ENCODE measurements at places on chromosomes 5 and 9.

DNA sequence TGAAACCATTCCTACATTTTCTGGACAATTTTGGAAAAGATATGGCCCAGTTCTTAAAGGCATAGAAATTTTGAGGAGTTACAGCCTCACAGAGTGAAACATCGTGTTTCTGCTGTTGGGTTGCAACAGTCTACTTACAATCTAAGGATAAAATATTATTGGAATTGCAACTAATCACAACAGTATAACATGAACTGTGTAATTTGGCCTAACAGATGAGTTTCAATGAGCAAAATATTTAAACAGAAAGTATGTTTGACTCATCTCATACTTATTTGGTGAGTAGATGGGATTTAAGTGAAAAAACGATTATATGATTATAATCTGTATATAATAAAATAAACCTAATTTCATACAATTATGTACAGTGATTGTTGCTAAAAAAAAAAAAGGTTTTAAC lies 1061.8 kb downstream of the CDH12 start:
- no peak for DNase-seq

- DNase-seq = no peak
These were observed 350.5 kb downstream of the SPOCK1 start for GRCh38 chr5:137148655-137149054.

DNA sequence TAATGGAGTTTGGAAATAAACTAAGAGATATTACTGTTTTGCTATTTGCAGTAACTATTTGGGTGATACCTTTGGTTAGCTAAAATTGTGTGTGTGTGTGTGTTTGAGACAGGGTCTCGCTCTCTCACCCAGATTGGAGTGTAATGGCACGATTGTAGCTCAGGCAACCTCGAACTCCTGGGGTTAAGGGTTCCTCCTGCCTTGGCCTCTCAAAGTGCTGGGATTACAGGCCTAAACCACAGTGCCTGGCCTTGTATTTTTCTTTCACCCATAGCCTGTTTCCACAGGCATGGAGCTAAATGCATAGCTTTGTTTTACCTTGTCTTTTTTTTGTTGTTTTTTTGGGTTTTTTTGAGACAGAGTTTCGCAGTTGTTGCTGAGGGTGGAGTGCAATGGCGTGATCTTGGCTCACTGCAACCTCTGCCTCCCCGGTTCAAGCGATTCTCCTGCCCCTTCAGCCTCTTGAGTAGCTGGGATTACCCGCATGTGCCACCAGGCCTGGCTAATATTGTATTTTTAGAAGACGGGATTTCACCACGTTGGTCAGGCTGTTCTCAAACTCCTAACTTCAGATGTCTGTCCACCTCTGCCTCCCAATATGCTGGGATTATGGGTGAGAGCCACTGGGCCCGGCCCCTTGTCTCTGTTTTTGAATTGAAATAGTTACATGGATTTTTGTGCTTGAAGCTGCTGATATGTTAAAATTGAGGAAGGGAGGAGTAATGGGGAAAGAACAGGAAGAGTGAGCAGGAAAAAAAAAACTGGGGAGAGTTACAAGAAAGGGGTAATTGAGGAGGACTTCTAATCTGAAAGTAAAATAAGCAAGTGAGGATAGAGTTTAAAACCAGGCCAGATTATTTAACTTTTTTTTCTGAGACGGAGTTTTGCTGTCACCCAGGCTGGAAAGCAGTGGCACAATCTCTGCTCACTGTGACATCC lies 5.7 kb downstream of the GPBP1 start:
- no peak for DNase-seq

DNA sequence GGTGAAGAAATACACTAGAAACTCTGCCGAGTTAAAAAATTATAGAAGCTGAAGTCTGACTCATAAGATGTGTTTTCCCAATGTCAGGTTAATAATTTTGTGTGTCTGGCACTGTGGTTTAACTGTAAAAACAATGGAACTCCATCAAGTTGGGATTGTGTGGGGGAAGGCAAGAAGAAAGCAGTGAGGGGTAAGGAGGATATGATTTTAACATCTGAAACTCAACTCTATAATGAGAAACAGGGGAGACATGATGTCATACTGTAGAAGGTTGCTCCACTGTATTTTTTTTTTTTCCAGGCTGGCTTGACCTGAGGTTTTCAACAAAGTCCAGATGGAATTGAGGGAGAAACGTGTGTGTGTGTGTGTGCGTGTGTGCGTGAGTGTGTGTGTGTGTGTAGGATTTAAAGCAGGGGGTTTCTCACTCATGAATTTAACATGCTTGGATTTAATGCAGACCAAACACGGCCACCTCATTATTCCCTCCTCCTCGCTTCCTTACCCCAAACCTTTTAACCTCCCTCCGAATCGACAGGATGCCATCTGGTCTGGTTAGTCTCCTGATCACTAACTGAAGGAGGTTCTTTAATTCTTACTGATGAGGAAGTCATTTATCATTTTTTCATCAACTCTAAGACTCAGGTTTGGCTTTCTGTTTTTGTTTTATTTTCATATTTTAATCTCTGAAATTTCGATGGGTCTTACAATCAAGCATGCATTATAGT lies 140.2 kb upstream of the LPAR1 start:
- no peak for DNase-seq

GRCh38 chr9:92954886-92955285 lies 7.6 kb downstream of the FGD3 start:
- DNase-seq = no peak

DNA sequence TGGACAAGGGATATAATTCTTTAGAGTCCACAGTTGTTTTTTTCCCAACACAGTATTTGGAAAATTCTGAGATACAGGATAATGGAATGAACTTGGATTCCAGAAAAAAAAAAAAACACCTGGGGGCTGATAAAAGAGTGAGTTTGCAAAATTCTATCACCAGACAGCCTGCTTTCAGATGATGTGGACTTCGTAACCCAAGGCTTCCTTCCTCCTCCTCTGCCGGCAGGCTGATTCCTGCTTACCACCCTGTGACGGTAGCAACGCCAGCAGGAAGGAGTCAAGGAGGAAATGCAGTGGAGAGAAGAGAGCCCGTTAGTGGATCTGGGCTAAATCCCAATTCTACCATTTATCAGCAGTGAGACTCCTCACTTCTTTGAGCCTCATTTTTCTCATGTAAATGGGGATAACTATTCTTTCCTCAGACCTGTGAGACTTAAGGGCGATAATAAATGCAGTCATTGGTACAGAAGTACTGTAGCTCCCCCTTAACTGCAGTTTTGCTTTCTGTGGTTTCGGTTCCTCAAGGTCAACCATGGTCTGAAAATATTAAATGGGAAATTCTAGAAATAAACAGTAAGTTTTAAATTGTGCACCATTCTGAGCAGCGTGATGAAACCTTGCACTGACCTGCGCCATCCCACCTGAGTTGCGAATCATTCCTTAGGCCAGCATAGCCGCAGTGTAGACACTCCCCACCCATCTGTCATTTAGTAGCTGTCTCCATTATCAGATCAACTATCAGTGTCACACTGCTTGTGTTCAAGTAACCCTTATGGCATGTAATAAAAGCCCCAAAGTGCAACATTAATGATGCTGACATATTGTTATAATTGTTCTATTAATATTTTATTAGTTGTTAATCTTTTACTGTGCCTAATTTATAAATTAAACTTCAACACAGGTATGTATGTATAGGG lies 71.4 kb downstream of the DCP2 start:
- no peak for DNase-seq

GRCh38 chr5:30099634-30100033 lies 1093.9 kb upstream of the CDH6 start:
- peak; percentile 13 for DNase-seq

DNA sequence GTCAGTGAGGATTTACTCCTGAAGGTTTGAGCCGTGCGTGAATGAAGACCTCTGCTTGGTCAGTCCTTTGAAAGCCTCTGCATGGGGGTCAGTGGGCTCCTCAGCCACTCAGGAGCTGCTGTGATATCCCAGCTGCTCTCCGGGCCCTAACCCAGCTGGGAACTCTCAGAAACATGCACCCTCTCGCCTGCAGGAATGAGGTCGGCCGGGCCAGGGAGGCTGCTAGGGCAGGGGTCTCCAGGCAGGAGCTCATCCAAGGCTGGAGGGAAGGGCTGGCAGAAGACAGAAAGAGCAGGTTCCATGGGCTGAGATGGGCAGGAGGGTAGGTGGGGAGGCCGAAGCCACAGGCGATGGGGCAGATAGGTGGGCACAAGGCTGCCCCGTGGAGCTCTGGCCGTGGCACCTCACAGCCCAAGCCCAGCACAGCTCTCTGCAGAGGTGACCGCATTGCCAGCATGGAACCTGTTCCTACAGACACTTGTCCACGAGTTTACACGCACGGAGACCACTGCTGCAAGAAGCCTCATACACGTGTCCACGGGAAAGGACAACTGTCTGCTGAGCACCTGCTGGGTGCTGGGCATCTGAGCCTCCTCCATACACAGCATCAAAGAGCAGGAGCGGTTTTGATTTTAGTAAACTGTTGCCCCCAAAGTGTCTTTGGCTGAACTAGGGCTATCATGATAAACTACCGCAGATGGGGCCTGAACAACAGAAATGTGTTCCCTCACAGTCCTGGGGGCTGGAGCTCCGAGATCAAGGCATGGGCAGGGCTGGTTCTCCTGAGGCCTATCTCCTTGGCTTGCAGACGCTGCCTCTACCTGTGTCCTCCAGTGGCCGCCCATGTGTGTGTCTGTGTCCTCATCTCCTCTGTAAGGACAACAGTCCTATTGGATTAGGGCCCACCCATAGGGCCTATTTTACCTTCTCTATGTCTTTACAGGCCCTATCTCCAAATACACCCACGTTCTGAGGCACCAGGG lies 85.2 kb upstream of the ADAMTS2 start:
- no peak for DNase-seq

DNA sequence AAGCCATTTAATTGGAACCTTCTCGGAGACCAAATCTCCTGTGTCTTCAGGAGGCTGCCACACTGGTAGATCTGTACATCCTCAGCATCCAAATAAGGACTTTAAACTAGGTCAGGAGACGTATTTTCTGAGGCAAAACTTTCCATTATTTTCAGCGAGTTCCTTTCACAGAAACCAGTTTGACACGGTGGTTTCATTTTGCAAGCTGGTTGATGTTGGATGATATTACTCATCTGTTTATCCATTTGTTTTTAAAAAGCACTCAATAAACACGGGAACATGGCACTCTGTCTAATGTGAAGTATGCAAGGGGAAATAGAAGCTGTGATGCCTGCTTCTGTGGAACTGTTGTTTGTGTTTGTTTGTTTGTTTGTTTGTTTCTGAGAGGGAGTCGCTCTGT lies 199.6 kb downstream of the ERCC6L2 start:
- DNase-seq = no peak

- DNase-seq = peak; percentile 62
These were observed 764 bp upstream of the GRIN1 start for GRCh38 chr9:137138058-137138721.

Measured in neural progenitor cell (in vitro differentiated cells).